ENCODE measurements at places on chromosomes 13 and 19.

DNA sequence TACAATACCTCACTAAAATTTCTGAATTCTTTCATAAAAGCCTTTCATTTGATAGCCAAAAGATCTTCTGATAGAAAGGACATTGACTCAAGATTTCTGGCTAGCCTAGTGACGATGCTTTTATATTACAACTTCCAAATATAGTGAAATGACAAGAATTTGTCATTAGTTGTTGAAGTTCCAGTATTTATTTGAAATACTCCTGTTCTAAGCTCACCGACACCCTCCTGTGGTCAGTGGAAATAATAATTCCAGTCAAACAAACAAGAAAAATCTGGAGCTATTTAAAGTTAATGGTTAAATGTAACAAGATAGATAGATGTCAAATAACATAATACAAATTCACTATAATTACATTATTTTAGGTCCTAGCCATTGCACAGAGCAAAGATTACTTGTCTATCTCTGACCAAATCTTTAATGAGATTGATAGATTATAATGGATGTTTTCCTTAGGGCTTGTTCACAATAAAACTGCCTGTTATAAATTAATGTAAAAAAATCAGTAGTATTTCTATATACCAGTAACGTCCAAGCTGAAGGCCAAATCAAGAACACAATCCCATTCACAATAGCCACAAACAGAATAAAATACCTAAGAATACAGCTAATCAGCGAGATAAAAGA is 195.5 kb downstream of the RGCC start:
- no peak for ATAC-seq

GRCh38 chr19:28171983-28172382 is 1041.0 kb downstream of the UQCRFS1 start:
- no peak for ATAC-seq

DNA sequence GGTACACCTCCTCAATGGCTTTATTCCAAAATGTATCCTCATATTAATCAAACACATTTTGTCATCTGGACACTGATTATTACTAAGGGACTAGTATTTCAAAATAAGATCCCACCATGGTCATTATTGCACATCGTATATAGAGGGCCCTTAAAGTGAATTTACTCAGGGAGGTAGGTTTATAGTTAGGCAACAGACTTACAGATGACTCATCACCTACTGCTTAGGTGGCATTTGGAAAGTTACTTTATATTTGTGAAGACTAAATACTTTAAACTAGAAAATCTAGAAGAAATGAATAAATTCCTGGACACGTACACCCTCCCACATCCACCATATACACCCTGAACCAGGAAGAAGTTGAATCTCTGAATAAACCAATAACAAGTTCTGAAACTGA is 353.0 kb downstream of the KCTD12 start:
- ATAC-seq, result no peak

GRCh38 chr13:64546371-64546770 is 2683.8 kb downstream of the PCDH9 start:
- ATAC-seq, result no peak

DNA sequence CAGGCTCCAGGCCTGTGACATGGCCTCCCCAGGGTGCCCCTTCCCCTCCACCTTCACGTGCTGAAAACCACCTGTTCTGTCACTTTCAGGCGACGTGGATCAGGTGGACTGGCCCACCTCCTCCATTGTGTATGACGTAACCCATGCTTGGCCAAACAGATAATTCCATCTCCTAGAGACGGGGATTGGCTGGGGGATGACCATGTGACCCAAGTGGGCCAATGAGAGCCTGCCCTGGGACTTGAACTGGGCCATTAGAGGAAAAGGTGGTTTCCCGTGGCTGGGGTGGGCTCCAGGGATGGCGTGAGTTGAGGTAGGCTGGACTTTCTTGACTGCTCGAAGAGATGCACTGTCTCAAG is 3.6 kb upstream of the ADAMTSL5 start:
- no peak for ATAC-seq

DNA sequence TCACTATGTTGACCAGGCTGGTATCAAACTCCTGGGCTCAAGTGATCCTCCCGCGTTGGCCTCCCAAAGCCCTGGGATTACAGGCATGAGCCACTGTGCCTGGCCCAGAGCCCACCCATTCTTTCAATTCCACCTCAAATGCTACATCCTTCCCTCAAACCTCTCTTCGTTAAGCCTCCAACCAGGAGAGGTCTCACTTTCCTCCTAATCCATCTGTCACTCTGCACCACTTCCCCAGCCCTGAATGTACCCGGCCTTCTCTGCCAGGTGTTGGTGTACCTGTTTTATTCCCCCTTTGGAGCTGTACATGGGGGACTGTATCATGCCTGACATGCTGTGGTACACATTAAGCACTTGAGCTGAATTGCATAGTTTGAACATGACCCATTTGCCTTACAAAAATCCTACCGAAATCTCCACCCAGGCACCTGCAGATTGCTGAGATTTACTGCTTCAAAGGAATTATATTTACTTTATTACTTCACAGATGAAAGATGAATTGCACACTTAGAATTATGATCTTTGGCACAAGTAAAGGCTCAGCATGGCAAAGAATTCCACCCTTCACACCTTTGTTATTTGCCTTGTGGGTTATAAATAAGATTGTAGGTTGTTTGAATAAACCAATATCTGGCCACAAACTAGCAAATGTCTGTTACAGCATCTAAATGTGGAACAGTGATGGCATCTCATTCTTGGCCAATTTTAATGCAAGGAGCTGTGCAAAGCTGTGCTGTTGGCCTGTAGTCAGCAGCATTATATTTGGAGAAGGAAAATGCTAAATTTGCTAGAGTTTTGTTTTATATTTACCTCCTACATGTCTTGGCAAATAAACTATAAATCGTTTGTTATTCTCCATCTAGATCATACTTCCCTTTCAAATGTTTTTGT is 15.6 kb upstream of the WASF3 start:
- ATAC-seq, result no peak

All from stimulated activated memory B cell treated with anti-CD40 and anti-IgM and Interleukin-4, amounts not matched to agents 10 μg/mL and 1 μg/mL and 100 μg/mL, for 72 hours (primary cell).